ENCODE measurements at places on chromosomes 7 and 10. TPM values are rescaled to one million over a fixed set of nuclear protein-coding genes. Genes with fewer than 3 reads are reported as not detected.
A peak's percentile ranks its signal among the peaks of the same experiment; 100 is the strongest.

DNA sequence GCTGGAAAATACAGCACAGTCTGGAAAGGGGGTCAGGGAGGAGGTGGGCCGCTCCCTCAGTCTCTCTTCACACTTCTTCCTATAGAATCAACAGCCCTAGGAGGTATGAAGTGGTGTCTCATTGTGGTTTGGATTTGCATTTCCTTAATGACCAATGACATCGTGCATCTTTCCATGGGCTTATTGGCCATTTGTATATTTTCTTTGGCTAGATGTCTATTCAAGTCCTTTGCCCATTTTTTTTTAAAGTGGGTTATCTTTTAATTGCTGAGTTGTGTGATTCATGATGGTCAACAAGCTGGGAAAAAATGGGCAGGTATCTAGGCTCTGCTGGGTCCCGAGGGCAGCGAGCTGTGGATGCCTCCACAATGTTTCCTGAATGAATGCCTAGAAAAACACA lies 29.1 kb downstream of the TMEM130 start:
- no peak overlapping the region for H3K4me3 ChIP-seq
- H3K27me3 ChIP-seq, result no peaks in the 10 kb centered on the region
- H3K4me1 ChIP-seq, result no peaks in the 10 kb centered on the region

DNA sequence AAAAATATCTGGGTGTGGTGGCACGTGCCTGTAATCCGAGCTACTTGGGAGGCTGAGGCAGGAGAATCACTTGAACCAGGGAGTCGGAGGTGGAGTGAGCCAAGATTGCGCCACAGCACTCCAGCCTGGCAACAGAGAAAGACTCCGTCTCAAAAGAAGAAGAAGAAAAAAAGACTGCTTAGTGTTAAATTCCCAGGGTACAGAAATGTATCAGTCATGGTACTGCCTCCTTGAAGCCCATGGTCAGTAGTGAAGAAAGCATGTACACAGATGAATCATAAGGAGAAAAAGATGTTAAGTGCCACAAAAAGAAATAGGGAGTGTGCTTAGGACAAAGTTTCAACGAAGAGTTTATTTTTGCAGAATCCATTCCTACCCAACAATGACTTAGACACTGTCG lies 62.5 kb upstream of the KMT2E start:
- no peak overlapping the region for H3K4me3 ChIP-seq
- no peaks in the 10 kb centered on the region for H3K4me1 ChIP-seq
- peak; percentile 44 for DNase-seq
- no peaks in the 10 kb centered on the region for H3K27me3 ChIP-seq
- H3K27ac ChIP-seq, result peak overlapping the region; percentile 76

DNA sequence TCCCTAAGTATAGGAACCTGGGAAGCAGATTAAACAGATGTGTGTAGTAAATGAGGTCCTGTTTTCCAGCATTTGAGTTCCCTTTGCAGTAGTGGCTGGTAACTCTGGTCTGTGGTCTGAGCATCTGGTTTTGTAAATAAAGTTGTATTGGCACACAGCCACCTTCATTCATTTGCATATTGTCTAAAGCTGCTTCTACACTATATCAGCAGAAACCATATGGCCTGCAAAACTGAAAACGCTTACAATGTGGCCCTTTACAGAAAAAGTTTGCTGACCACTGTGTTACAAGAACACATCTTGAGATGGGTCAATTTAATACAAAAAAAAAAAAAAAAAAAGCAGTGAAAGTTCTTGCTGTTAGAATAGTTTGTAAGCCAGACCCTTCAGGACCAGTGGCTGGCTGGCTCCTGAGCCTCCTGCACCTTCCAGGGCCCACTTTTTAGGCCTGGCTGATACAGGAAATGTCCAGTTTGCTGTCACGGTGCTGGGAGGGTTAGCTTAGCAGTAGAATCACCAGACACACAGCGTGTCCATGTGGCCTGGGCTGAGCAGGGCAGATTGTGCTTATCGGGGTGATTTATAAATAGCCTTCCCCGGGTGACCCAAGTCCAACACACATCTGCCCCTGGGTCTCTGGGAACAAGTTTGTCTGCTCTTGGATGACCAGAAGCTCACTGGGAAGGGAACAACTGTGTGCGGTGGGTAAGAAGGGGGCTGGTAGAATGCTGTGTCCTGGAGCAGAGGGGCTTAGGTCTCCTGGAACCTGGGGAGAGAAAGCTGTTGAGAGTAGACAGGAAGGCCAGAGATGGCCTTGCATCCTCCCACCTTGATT lies 1.4 kb downstream of the C10orf71 start:
- H3K4me3 ChIP-seq, result no peak overlapping the region
- no peaks in the 10 kb centered on the region for H3K27me3 ChIP-seq
- no peak overlapping the region for H3K27ac ChIP-seq
- no peaks in the 10 kb centered on the region for H3K4me1 ChIP-seq
- DNase-seq, result no peak

DNA sequence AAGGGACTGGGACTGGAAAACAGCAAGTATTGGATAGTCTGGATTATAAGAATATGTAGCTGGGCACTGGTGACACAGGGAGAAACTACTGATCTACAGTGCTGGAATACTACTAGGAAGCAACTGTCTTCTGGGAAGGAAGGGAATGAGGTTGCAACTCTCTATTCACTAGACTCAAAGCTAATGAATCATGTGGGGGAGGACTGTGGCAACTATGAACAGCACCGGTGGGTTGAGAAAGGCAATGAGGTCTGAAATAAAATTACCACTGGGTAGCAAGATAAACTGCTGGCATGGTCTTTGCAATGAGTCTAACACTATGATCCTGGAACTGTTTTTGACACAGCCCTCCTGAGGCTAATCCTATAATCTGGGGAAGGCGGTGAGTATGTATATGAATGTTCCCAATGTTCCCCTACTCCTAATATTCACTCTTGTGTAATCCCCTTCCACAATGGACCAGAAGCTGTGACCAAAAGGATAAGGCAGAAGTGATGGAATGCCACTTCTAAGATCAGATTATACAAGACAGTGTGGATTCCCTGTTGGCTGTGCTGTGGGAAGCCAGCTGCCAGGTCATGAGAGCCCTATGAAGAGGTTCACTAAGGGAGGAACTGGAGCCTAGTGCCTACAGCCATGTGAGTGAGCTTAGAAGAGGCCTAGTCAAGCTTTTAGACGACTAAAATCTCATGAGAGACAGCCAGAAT lies 101.3 kb upstream of the DNAJB12 start:
- no peaks in the 10 kb centered on the region for H3K36me3 ChIP-seq
- no peaks in the 10 kb centered on the region for H3K4me1 ChIP-seq
- no peaks in the 10 kb centered on the region for H3K27me3 ChIP-seq
- no peak for DNase-seq
- no peak overlapping the region for H3K27ac ChIP-seq

DNA sequence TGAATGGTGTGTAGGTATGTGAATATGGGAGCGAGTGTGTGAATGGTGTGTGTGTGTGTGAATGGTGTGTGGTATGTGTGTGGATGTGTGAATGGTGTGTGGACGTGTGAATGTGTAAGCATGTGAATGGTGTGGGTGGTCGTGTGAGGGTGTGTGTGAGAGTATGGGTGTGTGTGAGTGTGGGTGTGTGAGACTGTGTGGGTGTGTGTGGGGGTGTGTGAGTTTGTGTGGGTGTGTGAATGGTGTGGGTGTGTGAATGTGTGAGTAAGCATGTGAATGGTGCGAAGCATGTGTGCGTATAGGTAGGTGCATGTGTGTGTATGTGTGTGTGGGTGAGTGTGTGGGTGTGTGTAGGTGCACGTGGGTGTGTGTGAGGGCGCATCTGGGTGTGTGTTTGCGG lies 160.7 kb upstream of the COBL start:
- no peaks in the 10 kb centered on the region for H3K4me1 ChIP-seq
- no peak overlapping the region for H3K27ac ChIP-seq
- no peak for DNase-seq
- no peaks in the 10 kb centered on the region for H3K27me3 ChIP-seq
- H3K36me3 ChIP-seq, result no peaks in the 10 kb centered on the region

DNA sequence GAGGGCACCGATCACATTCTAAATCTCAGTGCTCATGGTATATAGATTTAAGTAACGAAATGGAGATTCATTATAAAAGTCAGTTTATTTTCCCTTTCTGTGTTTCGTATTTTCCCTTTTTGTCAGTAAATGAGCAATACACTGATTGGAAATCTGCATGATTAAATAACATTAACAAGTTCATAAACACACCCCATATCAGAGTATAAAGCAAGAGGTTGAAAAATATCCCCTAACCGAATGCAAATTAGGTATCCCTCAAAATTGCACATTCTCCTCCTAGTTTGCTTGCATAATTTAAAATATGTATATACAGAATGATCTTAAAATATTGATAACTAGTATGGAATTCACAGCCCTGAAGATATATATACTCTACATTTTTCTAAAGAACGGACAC lies 64.6 kb downstream of the SLC37A3 start:
- no peaks in the 10 kb centered on the region for H3K27me3 ChIP-seq
- no peak overlapping the region for H3K27ac ChIP-seq
- no peaks in the 10 kb centered on the region for H3K36me3 ChIP-seq
- H3K4me3 ChIP-seq, result no peak overlapping the region
- no peak for DNase-seq

GRCh38 chr10:5532618-5533097 lies 7.9 kb downstream of the CALML3 start:
- H3K27ac ChIP-seq, result no peak overlapping the region
- no peaks in the 10 kb centered on the region for H3K4me1 ChIP-seq
- H3K36me3 ChIP-seq, result no peaks in the 10 kb centered on the region
- no peak overlapping the region for H3K4me3 ChIP-seq
- no peak for DNase-seq

GRCh38 chr10:71710519-71710918 lies 9.1 kb downstream of the C10orf105 start:
- no peaks in the 10 kb centered on the region for H3K36me3 ChIP-seq
- H3K27me3 ChIP-seq, result no peaks in the 10 kb centered on the region
- peaks cover 31% of the 10 kb centered on the region for H3K4me1 ChIP-seq

DNA sequence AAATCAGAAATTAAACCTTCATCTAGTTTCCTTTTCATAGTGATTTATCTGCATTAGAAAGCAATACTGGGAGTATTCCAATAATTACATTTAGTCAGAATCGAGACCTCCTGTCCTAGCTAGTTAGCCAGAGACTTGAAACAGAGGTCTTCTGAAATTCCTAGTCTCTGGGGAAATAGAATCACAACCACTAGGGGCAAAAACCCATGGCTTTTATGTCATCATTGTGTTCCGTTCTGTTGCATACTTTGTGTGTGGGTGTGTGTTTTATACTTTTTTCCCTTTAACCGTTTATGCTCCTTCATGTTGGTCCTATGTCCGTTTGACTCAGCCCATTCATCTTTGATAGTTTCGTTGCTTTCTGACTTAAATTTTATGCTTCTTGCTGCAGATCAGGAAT lies 79.8 kb downstream of the RALA start:
- H3K4me3 ChIP-seq, result no peak overlapping the region
- H3K27me3 ChIP-seq, result no peaks in the 10 kb centered on the region
- H3K27ac ChIP-seq, result no peak overlapping the region

DNA sequence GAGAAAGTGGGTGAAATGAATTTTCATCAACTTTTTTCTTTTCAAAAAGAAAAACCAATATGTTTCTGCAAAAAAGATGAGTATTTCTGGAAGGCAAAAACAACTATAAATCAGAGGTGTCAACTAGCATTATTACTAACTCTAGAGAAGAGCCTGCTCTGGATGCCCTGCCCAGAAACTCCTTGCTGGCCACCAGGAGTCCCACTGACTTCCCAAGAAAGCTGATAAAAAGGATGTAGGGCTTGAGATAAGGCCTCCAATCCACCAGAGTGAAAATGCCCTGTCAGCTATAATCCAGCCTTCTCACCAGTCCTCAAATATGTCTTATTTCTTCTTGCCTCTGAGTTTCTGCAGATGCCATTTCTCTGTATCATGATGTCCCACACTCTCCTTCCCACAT lies 16.7 kb upstream of the FZD1 start:
- no peaks in the 10 kb centered on the region for H3K36me3 ChIP-seq
- no peaks in the 10 kb centered on the region for H3K27me3 ChIP-seq
- H3K4me3 ChIP-seq, result no peak overlapping the region
- no peak for DNase-seq
- no peaks in the 10 kb centered on the region for H3K4me1 ChIP-seq

GRCh38 chr7:130114374-130114773 lies 44.0 kb downstream of the KLHDC10 start:
- H3K36me3 ChIP-seq, result no peaks in the 10 kb centered on the region
- H3K4me1 ChIP-seq, result no peaks in the 10 kb centered on the region
- H3K27ac ChIP-seq, result no peak overlapping the region
- DNase-seq, result no peak
- H3K4me3 ChIP-seq, result no peak overlapping the region

GRCh38 chr7:23260371-23260770 lies 13.8 kb downstream of the GPNMB start:
- no peaks in the 10 kb centered on the region for H3K4me1 ChIP-seq
- H3K27ac ChIP-seq, result no peak overlapping the region
- no peak for DNase-seq

DNA sequence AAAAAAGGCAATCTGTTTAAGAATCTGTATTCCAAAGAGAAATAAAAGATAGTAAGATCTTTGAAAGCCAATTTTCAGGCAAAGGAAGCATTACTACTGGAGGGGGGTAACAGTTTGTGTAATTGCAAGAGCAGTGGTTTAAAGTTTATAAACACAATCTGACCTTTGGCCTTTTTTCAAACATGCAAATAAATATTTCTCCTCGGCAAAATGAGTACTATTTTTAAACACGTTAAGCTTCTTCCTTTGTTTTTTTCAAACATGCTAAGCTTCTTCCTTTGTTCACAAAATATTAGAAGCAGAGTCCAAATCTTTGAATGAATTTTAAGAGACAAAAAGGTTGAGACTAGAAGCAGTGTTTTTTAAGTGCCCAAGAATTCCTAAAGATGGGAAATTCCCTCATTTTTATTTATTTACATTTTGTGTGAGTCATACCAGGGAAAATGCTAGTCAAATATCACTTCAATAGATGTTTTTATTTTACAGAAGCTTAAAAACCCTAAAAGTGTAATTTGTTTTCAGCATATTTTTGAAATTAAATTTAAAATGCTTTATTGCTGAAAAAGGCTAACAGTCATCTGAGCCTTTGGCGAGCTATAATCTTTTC lies 229.3 kb downstream of the GPR37 start:
- H3K27me3 ChIP-seq, result no peaks in the 10 kb centered on the region
- no peak for DNase-seq
- H3K4me3 ChIP-seq, result no peak overlapping the region
- H3K4me1 ChIP-seq, result no peaks in the 10 kb centered on the region

- H3K4me3 ChIP-seq, result no peak overlapping the region
- H3K27ac ChIP-seq, result no peak overlapping the region
- H3K4me1 ChIP-seq, result no peaks in the 10 kb centered on the region
- DNase-seq, result no peak
- H3K27me3 ChIP-seq, result no peaks in the 10 kb centered on the region
- H3K36me3 ChIP-seq, result no peaks in the 10 kb centered on the region
Measured at GRCh38 chr10:34996843-34997242, 93.3 kb downstream of the CUL2 start.

- H3K4me3 ChIP-seq, result no peak overlapping the region
- H3K27me3 ChIP-seq, result no peaks in the 10 kb centered on the region
- no peak overlapping the region for H3K27ac ChIP-seq
- DNase-seq, result no peak
- H3K4me1 ChIP-seq, result no peaks in the 10 kb centered on the region
- H3K36me3 ChIP-seq, result no peaks in the 10 kb centered on the region
Measured at GRCh38 chr7:134435161-134435920, 23.6 kb downstream of the AKR1B1 start.

ST7 gene
- total RNA-seq, result 29.7 TPM

EXOC4 gene
- total RNA-seq, result 27.2 TPM

PDE6C gene
- not detected for total RNA-seq

FEZF1 gene
- not detected for total RNA-seq

PLXNA4 gene
- total RNA-seq, result 16.5 TPM

AVL9 gene
- 34.7 TPM for total RNA-seq

MAT1A gene
- not detected for total RNA-seq

TM9SF3 gene
- total RNA-seq, result 129 TPM

TRIM73 gene
- total RNA-seq, result under 0.01 TPM

MMD2 gene
- not detected for total RNA-seq

MINDY4 gene
- 23.8 TPM for total RNA-seq

CRTAC1 gene
- total RNA-seq, result 7.5 TPM

CALCR gene
- total RNA-seq, result not detected

EVX1 gene
- total RNA-seq, result not detected
